ENCODE measurements at places on chromosomes 16 and 17.

GRCh38 chr16:89242795-89243200 is 25.3 kb downstream of the ZNF778 start:
- DNase-seq, result no peak

GRCh38 chr16:85329059-85329812 is 217.0 kb upstream of the CIBAR2 start:
- no peak for DNase-seq

GRCh38 chr16:71954180-71954579 is 46.0 kb downstream of the PKD1L3 start:
- no peak for DNase-seq

GRCh38 chr17:63931981-63932561 is at the start of gene CD79B:
Gene CD79B, minus strand, starts transcription at chr17:63932331. Its CDS starts 70 bp downstream, at chr17:63932261.
- peak; percentile 69 for DNase-seq

- peak; percentile 65 for DNase-seq
Observed at GRCh38 chr17:50866950-50867362, 802 bp upstream of the TOB1 start.

DNA sequence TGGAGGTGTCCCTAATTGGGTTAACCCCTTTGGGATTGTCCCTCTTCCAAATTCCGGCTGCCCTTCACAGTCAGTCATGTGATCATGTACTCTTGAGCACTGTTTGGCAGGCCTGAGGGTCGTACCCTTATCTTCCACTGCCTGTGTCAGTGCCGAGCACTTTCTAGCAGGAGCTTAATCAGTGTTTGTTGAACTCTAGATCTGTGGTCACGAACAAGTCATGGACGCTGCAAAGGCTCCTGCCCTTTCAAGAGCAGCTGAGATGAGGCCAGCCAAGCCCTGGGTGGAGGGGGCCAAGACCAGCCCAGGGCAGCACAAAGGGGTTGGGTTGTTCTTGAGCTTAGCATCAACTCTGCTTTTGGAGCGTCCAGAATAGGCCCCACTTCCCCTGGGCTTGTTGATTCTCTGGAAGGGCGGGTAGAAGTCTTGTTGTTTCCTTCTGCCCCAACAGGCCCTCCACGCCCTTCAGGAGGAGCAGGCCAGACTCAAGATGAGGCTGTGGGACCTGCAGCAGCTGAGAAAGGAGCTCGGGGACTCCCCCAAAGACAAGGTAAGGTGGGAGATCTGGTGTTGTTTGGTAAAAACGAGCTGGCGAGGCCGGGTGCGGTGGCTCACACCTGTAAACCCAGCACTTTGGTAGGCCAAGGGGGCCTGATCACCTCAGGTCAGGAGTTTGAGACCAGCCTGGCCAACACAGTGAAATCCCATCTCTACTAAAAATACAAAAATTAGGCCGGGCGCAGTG is 5.3 kb downstream of the IFI35 start:
- DNase-seq, result no peak

DNA sequence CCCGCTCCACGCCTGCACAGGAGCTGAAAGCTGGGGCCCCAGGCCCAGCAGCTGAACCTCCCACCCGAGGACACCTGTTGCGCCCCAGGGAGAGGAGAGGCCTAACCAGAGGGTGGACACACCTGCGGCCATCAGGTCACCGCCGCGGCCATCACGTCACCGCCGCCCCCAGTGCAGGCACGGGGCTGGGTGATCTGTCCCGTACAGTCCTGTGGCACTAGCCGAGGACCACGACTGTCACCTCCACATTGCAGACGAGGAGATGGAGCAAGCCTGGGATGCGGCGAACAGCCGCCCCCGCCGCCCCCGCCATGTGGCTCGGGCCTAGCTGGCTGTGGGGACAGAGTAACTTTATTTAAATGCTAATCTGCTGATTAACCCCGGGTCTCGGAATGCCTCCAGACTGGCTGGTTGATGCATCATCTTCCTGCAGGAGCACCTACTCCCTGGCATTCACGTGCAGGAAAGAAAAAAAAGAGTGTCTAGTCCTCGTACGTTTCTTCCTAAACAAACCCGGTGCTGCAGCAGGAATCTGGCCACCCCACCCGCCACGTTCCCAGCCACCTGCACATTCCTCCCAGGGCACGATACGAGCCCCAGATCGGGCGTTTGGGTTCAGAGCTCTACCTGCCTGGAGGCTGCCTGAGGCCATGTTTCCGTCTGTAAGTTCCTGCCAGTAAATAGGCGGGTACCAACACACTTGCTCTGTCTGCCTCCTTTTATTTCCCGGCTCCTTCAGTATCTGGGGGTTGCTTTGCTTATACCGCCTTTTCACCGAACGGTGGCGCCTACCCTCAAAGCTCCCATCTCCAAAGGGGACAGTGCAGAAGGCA is 29.9 kb downstream of the PIEZO1 start:
- no peak for DNase-seq

DNA sequence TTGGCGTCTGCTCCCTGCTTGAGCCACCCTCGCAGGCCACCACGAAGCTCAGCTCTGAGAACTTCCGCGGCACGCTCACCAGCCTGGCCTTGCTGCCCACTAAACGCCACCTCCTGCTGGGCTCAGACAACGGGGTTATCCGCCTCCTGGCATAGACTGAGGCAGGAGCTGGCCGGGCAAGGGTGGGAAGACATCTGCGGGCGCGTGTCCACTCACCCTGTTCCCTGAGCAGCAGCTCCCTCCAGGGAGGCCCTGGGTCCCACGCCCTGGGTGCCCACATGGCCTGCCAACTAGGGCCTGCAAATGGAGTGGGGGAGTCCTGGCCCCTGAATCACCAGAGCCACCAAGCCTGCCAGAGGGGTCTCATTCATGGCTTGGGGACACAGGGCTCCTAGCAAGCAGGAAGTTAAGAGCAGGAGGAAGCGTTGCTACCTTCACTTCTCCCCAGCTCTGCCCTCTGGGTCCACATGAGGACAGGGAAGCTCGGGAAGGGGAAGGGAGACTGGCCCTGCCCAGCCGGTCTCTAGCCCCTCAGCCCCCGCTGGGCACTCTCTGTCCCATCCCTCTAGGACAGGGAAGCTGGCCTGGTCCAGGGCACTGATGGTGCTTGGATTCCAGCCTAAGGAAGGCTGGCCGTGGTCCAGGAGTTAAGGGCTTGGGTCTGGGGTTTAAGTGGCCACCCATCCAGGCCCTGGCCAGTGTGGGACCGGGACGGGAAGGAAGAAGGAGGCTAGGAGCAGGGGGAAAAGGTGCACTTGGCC is 5.0 kb upstream of the SERPINF2 start:
- DNase-seq, result no peak

DNA sequence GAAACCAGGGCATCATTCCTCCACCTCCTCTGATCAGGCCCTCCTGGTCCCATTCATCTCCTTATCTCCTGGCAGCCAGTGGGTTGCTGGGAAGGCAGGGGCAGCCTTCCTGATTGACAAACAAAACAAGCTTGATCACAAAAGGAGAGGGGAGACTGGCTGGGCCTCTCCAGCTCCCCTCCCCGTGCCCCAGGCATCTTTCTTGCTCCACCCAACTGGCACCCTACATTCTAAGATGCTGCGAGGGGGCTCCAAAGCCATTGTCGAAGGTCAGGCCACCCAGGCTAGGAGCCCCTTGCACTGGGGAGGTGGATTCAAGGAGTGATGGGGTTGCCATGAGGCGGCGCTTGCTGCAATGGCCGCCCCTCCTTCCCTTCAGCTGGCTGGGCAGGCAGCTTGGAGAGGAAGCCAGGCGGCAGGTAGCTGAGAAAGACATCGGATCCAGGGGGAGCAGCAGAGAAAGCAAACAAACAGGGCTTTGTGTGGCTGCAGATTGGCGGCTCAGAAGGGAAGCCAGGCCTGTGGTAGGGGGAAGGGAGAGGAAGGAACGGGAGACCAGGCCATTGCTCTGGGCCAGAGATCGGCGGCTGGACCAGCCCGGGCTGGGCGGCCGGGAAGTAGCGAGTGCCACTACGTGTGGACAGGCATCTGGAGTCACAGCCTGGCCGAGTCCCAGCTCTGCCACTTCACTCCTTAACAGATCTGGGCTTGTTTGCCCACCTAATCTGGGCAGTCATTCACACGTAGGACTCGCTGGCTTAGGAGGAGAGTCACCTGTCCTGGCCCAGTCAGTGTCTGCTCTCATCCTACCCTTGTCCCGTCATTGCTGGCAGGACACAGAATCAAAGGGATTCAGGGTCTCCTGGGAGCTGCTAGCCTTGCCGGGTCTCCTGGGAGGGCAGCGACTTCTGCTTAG is 12.3 kb downstream of the RAI1 start:
- DNase-seq, result no peak

- no peak for DNase-seq
Observed at GRCh38 chr16:65316808-65317207, 194.9 kb upstream of the CDH11 start.

GRCh38 chr16:22614271-22614947 is 103.7 kb downstream of the NPIPB5 start:
- no peak for DNase-seq

DNA sequence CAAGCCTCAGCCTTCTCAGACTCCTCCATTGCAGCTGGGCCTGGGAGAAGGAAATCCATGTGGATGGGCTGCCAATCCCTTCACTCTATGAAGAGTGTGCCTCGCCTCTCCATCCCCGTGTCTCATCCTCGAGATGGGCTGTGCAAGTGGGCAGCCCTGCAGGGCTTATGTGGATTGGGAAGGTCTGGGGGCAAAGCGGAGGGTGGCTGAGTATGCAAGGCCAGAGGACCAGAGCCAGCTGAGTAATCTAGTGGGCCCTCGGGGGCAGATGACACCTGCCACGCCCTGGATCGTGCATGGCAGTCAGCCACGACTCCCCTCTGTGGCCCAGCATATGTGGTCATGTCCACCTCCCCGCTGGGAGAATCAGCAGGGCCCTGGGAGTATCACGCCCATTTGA is 78.9 kb downstream of the IRX5 start:
- no peak for DNase-seq

GRCh38 chr16:80656711-80657150 is 115.9 kb downstream of the DYNLRB2 start:
- no peak for DNase-seq

- no peak for DNase-seq
Observed at GRCh38 chr17:4747847-4748246, 8.1 kb upstream of the CXCL16 start.

DNA sequence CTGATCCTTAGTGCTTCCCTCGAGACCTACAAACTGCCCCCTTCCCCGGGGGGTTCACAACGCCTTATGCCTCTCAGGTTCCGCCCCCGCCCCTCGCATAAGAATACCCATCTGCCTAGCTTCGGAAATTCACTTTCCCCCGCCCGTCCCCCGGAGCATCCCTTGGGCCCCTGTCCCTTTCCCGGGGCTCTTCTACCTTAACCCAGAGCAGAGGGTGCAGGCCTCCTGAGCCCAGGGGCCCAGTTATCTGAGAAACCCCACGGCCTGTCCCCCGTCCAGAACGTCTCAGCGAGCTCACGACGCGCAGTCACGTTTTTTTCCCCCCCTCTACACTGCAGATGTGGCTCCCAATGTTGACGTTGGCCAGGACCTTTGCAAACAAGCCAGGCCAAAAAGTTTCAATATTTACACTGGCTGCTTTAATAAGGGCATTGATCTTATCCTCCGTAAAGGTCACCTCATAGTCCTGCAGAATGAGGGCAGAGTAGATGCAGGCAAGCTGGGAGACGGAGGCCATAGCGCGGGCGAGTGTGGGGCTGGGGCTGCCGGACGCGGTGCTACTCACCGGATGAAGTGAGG is 1.4 kb upstream of the NBR1 start:
- peak; percentile 36 for DNase-seq

- DNase-seq, result no peak
Observed at GRCh38 chr16:48136547-48137360, 19.0 kb downstream of the ABCC12 start.

DNA sequence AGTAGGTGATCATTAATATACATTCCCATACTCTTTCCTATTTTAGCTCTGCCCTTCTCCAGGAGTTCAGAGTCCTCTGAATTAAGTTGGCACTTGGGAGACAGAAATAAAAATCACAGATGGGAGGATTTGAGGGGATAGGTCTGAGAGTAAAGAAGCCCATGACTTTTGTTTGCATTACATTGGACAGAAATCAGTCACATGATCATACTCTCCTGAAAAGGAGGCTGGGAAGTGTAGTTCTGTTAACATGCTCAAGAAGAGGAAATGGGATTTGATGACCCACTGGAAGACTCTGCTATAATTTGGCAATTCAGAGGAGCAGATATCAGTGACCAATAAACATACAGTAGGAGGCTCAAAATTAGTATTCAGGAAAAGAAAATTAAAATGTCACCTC is 674.9 kb upstream of the C16orf82 start:
- DNase-seq, result no peak

- DNase-seq, result no peak
Observed at GRCh38 chr16:48361012-48361411, 24.2 kb downstream of the SIAH1 start.

DNA sequence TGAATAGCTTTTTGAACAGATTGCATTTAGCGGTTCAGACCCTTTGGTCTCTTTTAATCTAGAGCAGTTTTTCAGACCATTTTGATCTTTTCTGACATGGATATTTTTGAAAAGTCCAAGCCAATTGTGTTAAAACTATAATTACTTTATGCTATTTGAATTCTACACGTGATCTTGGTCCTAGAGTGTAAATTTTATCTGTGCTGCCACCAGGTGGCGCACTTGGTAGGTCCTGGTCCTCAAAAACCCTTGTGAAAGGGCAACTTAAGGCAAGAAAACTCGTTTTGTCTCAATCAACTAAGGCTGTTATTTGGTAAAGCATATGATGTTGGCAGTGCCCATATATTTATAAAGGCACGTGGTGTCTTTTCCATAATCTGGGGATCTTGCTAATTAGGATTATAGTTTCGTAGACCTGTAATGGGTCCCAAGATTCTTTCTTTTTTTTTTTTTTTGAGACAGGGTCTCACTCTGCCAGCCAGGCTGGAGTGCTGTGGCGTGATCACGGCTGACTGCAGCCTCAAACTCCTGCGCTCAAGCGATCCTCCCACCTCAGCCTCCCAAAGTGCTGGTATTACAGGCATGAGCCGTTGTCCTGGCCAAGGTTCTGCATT is 43.9 kb upstream of the TEX2 start:
- peak; percentile 71 for DNase-seq

DNA sequence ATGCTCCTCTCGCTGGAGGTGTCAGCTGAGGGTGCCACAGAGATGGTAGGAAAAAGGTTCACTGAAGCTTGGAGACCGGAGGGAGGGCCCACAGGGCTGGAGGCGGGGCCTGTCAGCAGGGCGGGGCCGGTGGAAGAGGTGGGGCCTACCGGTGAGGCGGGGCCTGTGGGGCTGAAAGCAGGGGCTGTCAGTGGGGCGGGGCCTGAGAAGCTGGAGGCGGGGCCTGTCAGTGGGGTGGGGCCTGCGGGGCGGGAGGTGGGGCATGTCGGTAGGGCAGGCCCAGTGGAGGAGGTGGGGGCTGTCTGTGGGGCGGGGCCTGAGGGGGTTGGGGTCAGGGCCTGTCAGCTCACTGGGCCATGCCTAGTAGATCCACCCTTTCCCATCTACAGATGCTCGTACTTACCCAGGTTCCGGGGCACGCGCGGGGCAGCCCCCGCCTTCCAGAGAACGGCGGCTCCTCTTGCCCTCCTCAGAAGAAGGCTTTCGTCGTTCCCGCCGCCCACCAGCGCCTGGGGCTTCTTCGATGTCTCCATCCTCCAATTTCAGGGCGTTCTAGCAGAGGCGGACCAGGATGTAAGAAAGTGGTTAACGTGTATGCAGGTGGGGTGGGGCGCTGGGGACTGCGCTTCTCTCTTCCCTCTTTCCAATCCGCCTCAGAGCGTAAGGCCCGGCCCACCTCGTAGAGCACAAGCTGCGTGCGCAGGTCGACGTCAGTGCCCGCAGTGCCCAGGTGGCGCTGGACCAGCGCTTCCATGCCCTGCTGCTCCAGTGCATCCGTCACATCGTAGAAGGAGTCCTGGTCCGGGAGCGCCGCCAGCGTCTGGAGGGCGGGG is 9.8 kb downstream of the TMEM208 start:
- DNase-seq, result peak; percentile 87

GRCh38 chr17:2724784-2725164 is 13.2 kb upstream of the CLUH start:
- peak; percentile 36 for DNase-seq

GRCh38 chr16:68646953-68647659 is 2.0 kb downstream of the CDH3 start:
- no peak for DNase-seq
